Natural killer cell (primary cell): ENCODE measurements at places on chromosomes 7 and 10. TPM values are rescaled to one million over a fixed set of nuclear protein-coding genes. Genes with fewer than 3 reads are reported as not detected.

- DNase-seq: no peak
Measured at GRCh38 chr10:131936736-131937135, 35.9 kb downstream of the PPP2R2D start.

- no peak for DNase-seq
Measured at GRCh38 chr10:5555881-5556280, 31.1 kb downstream of the CALML3 start.

GRCh38 chr7:4163565-4164203, 518.4 kb upstream of the FOXK1 start:
- no peak for DNase-seq

DNA sequence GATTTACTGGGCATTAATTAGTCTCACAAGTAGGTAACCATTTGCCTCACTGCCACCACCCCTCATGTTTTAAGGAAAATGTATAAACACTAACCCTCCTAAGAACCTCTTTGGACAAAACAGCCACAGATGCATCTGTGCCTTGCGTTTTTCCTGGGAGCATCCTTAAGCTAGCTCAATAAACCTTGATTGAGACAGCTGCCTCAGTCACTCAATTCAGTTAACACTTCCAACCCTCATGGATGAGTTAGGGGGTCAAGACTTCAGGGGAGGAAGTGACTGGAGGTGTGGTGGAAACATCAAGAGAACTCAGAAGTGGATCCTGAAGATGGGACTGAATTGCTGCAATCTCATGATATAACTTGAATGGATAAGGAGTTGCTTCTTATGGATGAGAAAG, 31.5 kb downstream of the CUL2 start:
- DNase-seq: no peak

- DNase-seq: peak; percentile 47
Measured at GRCh38 chr10:123995461-123996131, 97.8 kb downstream of the CHST15 start.

- no peak for DNase-seq
Measured at GRCh38 chr10:72264536-72264935, 9.2 kb upstream of the DDIT4 start.

DNA sequence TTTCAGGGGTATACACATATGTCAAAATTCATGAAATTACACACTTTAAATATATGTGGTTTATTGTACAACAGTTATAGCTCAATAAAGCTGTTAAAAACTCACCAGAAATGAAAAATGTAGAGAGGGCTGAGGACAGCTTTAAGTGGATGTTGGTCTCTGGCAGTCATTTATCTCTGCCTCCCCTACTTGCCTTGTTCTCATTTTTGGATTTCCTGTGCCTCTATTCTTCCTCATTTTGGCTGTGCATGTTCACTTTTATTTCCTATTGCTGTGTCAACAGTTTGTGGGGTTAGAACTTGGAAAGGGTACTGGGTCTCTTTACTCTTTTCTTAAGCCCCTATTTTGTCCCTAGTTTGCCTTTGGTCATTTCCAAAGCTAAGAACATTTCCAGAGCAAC, 18.6 kb upstream of the MEST start:
- DNase-seq: no peak

DNA sequence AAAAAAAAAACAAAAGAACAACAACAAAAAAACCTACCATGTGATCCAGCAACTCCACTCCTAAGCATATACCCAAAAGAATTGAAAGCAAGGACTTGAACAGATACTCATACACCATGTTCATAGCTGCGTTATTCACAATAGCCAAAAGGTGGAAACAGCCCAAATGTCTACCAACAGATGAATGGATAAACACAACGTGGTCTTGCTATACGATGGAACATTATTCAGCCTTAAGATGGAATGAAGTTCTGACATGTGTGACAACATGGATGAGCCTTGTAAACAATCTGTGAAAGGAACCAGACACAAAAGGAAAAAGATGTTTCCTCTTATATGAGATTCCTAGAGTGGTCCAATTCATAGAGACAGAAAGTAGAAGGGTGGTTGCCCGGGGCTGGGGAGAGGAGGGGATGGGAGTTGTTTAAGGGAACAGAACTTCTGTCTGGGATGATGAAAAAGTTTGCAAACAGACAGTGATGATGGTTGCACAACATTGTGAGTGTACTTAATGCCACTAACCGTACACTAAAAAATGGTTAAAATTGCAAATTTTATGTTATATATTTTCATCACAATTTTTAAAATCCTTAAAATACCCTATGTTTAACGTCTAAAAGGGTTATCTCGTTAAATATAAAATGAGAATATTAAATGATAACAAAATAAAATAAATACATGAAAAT, 11.6 kb downstream of the CLEC2L start:
- no peak for DNase-seq

- no peak for DNase-seq
Measured at GRCh38 chr7:105602325-105603305, 21.3 kb upstream of the EFCAB10 start.

DNA sequence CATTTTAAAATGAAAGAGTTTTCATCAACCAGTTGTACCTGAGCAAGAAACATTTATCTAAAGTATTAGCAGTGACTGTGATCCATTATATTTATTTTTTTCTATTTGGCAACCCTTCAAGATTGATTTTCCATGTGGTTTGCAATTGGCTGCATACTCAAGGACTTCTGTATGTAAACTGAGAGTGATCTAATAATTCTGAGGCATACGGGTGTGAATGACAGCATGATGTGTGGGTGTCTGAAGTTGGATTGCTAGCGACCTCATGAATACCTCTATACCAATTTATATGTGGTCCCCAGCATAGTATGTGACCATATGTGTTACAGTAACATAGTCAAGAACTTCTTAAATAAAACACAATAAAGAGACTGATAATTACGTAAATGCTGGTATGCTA, 8.2 kb upstream of the MPP7 start:
- no peak for DNase-seq

DNA sequence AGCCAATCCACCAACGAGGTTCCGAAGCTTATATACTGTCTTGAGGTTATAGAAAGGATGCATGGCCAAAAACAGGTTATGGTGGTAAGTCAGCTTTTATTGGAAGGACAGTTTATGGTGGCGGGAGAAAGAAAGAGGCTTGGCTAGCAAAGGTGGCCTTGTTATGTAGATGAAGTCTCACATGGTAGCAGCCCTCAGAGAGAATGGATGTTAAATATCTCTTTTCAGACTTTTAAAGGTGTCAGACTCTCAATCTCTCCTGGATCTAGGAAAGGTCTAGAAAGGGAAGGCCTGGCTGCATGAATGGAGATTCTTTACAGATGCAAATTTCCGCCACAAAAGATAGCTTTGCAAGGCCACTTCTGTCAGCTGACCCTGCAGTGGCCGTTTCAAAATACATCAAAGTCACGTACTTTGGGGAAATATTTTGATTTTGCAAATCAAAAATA, 333.8 kb downstream of the GALNT17 start:
- no peak for DNase-seq

GRCh38 chr10:110269374-110270318, 35.1 kb downstream of the SMNDC1 start:
- peak; percentile 45 for DNase-seq

DNA sequence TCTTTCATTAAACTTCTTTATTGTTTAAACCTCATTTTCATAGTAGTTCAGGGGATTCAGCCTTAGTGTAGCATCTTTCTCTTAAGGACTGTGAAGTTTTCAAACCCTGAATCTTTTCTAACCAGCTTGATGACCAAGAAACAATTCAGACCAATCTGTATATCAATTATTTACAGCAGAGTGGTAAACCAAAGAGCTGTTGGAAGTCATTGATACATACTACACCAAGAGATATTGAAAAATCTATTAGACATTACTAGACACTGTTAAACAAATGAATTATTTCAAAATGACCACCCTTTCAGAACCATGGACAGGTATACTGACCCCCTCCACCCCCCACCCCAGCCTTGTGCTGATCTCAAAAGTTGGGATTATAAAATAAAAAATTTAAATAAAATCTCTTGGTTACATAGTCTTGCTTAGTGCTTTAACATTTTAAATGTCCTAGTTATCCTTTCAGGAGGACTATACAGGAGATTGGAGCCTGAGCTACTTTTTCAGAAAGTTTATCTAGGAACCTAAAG, 143.9 kb upstream of the LSM8 start:
- no peak for DNase-seq

DNA sequence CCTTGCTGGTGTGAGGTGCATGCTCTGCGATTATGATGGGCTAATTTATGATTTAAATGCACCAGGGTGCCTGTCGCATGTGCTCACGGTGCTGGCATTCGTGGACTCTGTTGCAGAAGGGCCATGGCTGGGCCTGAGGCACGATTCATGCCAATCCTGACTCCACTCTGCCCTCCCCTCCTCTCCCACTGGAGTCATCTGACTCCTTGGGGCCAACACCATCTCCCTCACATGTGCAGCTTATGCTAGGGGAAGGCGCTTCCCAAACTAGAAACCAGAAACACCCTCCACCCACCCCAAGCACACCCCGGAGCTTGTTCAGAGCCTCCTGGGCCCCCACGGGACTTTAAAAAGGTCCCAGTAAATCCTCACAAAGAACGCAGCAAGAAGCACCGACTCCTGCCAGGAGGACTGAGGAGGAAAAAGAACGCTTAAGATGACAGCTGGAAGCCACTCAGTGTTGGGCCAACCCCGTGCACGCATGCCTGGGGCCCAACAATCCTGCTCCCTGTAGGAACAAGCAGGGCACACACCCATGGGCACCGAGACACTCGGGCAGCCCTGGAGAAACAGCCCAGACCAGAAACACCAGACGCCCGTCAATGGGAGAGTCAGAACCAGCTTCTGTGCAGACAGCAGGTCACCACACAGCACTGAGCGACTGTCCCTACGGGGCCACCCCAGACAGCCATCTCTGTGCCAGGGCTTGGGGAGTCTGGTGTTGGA, 14.1 kb downstream of the BRI3 start:
- no peak for DNase-seq

GRCh38 chr10:1406132-1406966, 331.0 kb downstream of the ADARB2 start:
- no peak for DNase-seq

DNA sequence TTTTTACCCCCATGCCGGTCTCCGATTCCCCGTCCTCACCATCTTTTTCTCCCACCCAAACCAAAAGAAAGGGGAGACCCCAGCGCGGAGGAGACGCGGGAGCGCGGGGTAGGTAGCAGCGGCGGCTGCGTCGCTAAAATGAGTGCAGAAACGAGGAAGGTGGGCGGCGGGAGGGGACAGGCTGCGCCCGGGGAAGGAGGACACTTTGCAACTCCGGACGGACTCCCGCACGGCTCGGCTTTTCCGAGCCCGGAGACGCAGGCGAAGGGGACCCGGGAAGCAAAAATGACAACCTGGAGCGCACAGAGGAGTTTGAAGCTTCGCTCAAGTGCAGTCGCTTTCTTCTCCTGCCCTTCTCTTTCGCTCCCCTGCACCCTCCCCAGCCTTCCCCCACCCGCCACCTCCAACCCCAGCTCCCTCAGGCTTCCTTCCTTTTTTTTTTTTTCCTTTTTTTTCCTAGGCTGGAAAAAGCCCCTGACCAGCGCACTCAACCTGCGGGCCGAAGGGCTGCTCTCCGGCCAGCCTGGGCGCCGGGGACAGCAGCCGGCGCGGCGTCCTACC, 453 bp downstream of the SFMBT2 start:
- DNase-seq: peak; percentile 47

GRCh38 chr7:43647339-43647672, 64.4 kb downstream of the STK17A start:
- DNase-seq: no peak

DNA sequence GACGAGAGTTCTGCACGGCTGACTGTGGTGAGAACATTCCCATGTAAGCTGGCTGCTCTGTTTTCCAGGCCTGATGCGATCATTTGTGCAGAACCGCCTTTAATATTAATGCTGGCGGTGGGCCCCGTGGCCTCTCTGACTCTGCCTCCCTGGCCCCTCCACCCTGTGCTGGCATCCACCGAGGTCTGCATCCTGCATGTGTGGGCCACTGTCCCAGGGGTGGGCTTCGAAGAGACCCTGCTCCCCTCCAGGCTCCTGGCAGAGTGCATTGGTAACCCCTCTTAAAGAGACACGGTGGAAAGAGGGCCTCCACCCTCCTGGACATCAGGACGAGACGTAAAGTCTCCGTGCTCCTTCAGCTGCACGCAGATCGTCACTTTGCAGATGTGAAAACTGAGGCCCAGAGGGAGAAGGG, 67.3 kb upstream of the FAM20C start:
- no peak for DNase-seq

DNA sequence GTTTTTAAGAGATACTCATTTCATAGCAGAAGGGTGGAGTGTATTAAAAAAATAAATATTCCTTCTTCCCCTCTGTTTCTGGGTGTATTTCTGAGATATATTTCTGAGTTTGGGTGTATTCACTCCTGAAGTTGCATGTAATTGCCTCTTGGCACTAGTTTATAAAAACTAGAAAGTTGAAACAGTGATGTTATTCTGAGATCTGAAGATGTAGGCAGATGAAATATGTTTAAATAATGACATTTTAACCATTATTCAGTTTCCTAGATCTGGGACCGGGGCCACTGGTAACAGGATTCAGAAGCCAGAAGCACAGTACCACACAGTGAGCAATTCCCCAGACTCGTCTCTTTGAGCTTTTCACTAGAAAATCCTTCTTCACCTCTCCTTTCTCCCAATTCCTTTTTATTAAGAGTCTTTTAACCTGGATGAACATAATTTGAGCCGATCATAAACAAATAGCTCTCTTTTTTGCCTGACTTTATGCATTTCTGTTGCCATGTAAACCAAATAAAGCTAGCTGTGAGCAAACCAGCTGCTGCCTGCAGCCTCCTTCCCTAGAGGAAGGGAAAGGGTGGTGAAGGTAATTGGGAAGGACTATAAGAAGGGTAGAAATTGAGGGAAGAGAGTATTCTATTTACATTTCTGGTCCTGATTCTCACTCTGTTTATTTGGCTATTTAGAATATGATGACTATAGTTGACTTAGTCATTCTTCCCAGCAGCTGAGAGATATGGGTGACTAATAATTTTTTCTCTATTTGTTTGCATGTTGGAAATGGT, 101.8 kb upstream of the STRIP2 start:
- DNase-seq: no peak

GRCh38 chr7:128407751-128408708, 1.8 kb downstream of the IMPDH1 start:
- peak; percentile 26 for DNase-seq

Gene SEMA3D
- not detected for total RNA-seq

Gene LIPF
- total RNA-seq: not detected

Gene TMEM176A
- total RNA-seq: 2.0 TPM

Gene SMKR1
- total RNA-seq: 4.9 TPM

Gene SFTPA1
- total RNA-seq: not detected

Gene NODAL
- not detected for total RNA-seq

Gene CYP3A5
- 0.14 TPM for total RNA-seq

Gene ADCY1
- total RNA-seq: 0.15 TPM

Gene SRRM3
- not detected for total RNA-seq

Gene GPR15LG
- not detected for total RNA-seq

Gene NDUFB2
- total RNA-seq: 177 TPM

Gene RARRES2
- not detected for total RNA-seq

Gene ZNF804B
- not detected for total RNA-seq

Gene ARL5B
- total RNA-seq: 25.9 TPM
